GM12865 (cell line): ENCODE measurements at places on chromosomes 5 and 9.
A peak's percentile ranks its signal among the peaks of the same experiment; 100 is the strongest.

GRCh38 chr5:97534166-97534565 lies 351.1 kb upstream of the RIOK2 start:
- DNase-seq: peak; percentile 74

DNA sequence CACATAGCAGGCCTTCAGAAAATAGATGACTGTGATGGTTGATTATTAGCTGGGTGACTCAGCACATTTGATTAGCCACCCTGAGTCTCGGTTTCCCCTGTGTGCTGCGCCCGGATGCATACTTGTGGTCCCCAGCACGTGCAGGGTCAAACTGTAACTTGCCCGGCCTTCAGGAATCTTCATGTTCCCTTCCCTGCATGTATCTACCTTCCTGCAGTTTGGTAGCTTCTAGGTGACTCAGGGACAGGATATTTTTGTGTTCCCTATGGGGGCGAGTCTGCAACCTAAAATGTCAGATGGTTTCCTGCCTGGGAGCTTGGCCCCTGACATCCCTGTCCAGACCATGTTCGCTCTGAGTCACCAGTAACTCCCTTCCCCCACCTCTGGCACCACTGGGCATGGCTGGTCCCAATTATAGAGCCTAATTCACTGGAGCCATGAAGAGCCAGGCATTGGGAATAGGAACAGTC lies 13.2 kb downstream of the PTGS1 start:
- DNase-seq: no peak

GRCh38 chr9:124320062-124320973 lies 62.6 kb downstream of the NEK6 start:
- peak; percentile 49 for DNase-seq

GRCh38 chr9:105500108-105500766 lies 52.4 kb downstream of the FSD1L start:
- peak; percentile 69 for DNase-seq

- no peak for DNase-seq
Observed at GRCh38 chr5:139457241-139457640, 5.3 kb downstream of the ECSCR start.

DNA sequence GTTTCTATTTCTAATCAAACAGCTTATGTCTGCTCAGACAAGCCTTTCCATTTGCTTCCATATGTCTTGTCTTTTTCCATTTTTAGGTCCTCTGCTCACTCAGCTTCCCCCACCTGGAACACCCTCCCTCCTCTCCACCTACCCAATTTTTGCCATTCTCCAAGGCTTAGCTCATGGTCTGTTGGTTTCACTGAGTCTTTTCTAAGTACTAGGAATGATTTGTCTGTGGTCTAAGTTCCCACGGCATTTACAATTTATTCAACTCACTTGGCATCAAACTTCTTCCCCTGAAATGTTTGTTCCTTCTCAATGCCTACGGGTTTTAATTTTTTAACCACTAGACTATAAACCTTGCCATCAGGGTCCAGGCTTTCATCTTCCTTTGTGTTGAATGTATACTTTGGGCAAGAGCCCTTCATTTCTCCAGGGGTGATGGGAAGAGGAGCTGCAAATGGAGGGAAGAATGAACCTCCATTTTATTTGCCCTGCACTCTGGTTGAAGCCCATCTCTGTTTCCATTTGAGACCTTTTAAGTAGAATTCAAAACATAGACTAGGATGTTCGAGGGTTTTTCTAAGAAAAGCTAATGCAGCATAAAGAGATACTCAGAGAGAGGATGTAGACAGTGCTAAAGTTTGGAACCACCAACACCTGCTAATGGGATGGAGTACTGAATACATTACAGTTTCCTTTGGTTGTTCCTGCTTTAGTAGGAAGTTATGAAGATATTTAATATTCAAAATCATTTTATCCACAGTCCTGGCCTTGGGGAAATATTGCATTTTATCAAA lies 104.0 kb downstream of the PTTG1 start:
- no peak for DNase-seq

DNA sequence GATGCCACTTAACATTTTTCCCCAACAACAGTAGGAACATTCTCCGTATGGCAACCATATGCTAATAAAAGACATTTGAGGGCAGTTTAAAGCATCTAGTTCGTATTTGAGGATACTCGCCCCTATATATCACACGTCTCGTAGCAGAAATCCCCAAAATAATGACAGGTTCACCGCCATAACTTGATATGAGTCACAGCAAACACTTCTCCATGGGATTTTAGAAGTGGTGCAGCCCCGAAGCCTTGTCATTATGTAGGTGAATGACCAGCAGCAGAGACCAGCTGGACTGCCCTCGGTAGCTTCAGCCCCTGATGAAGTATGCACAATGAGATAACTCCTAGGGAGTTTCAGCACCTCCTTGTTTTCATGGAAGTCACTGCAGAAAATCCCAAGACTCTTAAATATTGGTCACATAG lies 2.0 kb downstream of the CTNND2 start:
- no peak for DNase-seq

- DNase-seq: no peak
Observed at GRCh38 chr9:129071526-129072126, 9.3 kb upstream of the DOLPP1 start.

DNA sequence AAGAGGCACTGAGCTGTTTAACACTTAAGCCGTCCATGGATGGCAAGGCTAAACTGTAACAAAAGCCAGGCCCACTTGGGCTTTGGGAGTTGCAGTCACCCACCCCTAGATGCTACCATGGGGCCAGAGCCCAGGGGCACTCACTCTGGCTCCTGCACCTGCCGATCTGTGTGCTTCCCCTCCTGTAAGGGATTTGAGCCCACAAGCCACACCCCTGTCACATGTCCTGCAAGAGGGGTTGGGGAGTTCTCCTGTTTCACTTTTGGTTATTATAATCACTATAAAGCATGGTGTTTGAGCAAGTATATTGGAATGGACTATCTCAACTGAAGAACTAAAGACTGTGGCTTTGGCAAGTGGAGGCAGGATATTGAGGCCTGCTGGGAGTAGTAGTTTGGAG lies 14.0 kb upstream of the GPR151 start:
- peak; percentile 35 for DNase-seq

GRCh38 chr5:96624596-96624995 lies 37.6 kb upstream of the CAST start:
- DNase-seq: no peak

- peak; percentile 48 for DNase-seq
Observed at GRCh38 chr5:140214831-140215230, 39.8 kb downstream of the CYSTM1 start.

DNA sequence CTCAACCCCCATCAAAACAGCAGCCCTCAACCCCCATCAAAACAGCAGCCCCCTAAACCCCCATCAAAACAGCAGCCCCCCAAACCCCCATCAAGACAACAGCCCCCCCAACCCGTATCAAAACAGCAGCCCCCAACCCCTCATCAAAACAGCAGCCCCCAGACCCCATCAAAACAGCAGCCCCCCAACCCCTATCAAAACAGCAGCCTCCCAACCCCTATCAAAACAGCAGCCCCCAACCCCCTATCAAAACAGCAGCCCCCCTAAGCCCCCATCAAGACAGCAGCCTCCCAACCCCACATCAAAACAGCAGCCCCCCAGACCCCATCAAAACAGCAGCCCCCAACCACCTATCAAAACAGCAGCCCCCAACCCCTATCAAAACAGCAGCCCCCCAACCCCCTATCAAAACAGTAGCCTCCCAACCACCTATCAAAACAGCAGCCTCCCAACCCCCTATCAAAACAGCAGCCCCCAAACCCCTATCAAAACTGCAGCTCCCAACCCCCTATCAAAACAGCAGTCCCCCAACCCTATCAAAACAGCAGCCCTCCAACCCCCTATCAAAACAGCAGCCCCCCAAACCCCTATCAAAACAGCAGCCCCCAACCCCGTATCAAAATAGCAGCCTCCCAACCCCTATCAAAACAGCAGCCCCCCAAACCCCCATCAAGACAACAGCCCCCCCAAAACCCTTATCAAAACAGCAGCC lies 1.2 kb downstream of the TPPP start:
- DNase-seq: no peak

GRCh38 chr9:110007477-110008270 lies 200.3 kb downstream of the C9orf152 start:
- peak; percentile 82 for DNase-seq

GRCh38 chr5:44011518-44011917 lies 377.7 kb downstream of the FGF10 start:
- no peak for DNase-seq

- peak; percentile 74 for DNase-seq
Observed at GRCh38 chr9:112334432-112334841, 1.0 kb upstream of the PTBP3 start.

GRCh38 chr9:128051932-128052709 lies 15.0 kb downstream of the NAIF1 start:
- DNase-seq: no peak

DNA sequence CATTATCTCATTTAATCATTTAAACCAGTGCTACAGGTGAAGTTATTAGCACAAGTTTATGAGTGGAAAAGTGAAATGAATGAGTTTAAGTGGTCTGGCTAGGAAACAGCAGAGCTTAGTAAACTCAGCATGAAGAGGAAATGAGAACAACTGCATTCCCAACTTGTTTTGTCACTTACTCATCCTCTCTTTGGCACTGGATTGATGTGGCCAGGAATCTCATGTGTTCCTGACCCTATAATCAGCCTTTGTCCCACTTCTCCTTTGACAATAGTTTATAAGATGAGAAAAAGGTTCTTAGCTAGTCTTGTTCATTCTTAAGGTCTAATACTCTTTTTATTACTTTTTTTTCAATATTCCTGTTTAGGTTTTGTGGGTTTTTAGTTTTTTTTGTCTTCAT lies 559.2 kb upstream of the TLE4 start:
- DNase-seq: no peak

- DNase-seq: no peak
Observed at GRCh38 chr9:36207016-36207415, 16.3 kb downstream of the CLTA start.

GRCh38 chr9:126448865-126449577 lies 122.4 kb downstream of the MVB12B start:
- DNase-seq: no peak

DNA sequence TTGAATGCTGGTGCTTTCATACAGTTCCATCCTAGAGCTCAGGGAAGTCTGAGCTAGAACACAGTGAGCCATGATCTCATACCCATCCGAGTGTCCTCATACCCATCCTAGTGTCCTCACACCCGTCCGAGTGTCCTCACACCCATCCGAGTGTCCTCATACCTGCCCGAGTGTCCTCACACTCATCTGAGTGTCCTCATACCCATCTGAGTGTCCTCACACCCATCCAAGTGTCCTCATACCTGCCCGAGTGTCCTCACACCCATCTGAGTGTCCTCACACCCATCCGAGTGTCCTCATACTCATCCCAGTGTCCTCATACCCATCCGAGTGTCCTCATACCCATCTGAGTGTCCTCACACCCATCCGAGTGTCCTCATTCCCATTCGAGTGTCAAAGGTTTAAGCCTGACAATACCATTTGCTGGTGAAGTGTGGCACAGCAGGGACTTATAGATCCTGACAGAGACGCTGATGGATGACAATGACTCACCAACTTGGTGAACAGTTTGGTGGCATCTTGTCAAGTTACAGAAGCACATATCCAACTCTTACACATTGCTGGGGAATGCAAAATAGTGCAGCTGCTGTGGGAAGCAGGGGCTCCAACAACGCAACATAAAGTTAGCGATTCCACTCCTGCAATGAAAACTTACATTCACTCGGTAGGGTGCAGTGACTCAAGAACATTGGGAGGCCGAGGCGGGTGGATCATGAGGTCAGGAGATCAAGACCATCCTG lies 77.0 kb upstream of the COL5A1 start:
- no peak for DNase-seq

GRCh38 chr9:14068690-14069089 lies 245.3 kb downstream of the NFIB start:
- DNase-seq: no peak

DNA sequence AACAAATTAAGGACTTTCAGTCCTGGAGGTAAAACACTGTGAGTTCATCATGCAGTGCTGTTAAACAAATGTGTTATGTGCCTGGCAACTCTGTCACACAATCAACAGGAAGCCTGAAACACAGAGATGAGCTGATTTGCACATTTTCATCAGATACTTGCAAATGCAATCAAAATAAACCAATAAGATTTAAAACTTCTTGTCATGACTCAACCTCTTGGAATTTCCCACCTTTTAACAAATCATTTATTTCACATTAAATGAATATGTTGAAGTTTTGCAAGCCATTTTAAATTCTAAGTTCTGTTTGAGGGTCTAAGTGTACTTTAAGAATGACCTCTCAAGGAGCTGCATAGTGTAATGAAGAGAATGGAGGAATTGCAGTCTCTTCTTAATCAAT lies 64.4 kb downstream of the ANXA1 start:
- DNase-seq: no peak

- DNase-seq: no peak
Observed at GRCh38 chr5:90934091-90934719, 375.6 kb downstream of the ADGRV1 start.

GRCh38 chr9:89555451-89556375 lies 49.1 kb upstream of the GADD45G start:
- peak; percentile 66 for DNase-seq

DNA sequence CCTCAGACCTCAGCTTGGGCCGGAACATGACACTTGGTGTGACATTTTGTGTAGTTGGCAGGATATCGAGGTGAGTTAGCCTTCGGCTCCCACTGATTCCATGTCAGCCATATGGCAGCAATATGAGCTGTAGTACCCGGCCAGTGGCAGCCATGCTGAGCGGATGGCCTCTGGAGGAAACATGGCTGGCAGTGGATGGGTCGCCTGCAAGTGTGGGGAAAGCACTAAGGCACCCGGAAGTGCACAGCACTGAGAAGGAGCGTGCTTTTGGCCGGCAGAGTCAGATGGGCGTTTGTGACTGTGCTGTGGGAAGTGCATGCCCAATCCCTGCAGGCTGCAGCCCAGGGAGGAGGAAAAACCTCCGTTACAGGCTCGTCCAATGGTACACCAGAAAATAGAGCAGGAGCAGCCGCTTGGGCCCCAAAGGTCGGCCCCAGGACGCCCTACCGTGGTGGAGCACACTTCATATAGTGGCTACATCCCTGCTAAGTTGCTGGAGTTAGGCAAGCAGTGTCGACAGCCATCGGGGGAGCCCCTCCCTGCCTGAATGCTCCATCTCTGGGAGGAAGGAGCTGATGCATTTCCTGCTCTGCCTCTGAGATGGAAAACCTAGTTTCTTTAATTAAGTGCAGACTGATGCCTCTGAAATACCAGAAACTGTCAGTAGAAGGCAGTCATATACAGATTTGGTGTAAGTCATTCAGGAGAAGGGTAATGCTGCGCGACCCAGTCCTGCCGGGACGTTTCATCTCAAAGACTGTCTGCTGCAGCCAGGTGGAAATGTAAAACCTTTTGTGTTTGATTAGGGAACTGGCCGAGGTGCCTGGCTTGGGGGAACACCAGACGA lies 2185.8 kb upstream of the ACO1 start:
- DNase-seq: no peak

- DNase-seq: no peak
Observed at GRCh38 chr5:67361932-67362729, 165.5 kb upstream of the CD180 start.
